ENCODE measurements at places on chromosomes 6 and 20. TPM values are rescaled to one million over a fixed set of nuclear protein-coding genes. Genes with fewer than 3 reads are reported as not detected.

DNA sequence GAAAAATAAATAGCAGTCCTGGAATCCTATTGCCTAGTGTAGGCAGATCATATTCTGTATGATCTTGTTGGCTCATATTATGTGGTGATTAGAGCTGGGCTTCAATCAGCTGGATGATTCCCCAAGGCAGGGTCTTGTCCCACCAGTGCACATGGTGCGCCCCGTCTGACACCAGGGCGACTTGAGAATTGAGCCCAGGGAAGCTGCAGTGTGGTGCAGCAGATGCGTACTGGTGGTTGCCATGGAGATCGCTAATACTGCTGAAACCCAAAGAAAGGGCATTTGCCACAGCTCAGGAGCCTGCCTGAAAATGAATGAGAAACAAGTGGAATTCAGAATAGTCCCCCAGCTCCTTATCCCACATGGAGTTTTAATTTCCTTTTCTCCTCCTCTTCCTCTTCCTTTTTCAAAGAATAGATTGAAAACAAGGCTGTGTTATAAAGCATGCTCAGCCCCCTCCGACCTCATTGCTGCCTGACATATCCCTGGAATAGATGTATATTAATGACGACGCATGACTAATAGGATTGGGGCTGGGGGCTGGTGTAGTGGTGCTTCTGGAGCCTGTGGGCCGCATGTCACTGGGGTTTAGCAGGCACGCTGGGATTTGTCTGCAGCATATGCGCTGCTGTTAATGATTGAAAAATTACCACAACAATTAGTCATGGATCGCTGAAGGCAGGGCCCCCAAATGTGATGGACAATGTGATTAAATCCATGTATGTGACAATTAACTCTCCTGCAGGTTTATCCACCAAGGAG lies 210.5 kb downstream of the FARS2 start:
- no peak for DNase-seq
- H3K4me3 ChIP-seq: no peak overlapping the region
- peaks cover 2% of the 10 kb centered on the region for H3K4me1 ChIP-seq
- H3K27me3 ChIP-seq: no peaks in the 10 kb centered on the region
- no peak overlapping the region for H3K27ac ChIP-seq

- no peak overlapping the region for H3K4me3 ChIP-seq
- peaks cover 3% of the 10 kb centered on the region for H3K36me3 ChIP-seq
- no peak overlapping the region for H3K27ac ChIP-seq
- peaks cover 2% of the 10 kb centered on the region for H3K4me1 ChIP-seq
- H3K27me3 ChIP-seq: no peaks in the 10 kb centered on the region
- no peak for DNase-seq
These were observed 74.0 kb upstream of the XRN2 start for GRCh38 chr20:21229163-21229562.

DNA sequence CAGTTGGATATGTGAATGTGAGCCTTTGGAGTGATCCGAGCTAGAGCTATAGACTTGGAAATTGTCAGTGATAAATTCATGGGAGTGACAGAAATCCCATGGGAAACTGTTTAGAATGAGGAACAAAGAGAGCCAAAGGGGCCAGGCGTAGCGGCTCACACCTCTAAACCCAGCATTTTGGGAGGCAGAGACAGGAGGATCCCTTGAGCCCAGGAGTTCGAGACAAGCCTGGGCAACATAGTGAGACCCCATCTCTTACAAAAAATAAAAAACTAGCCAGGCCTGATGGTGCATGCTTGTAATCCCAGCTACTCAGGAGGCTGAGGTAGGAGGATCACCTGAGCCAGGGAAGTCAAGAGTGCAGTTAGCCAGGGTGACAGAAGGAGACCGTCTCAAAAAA lies 39.3 kb upstream of the SOX4 start:
- no peaks in the 10 kb centered on the region for H3K36me3 ChIP-seq
- no peak overlapping the region for H3K27ac ChIP-seq
- no peak overlapping the region for H3K4me3 ChIP-seq
- no peak for DNase-seq
- no peaks in the 10 kb centered on the region for H3K27me3 ChIP-seq
- H3K4me1 ChIP-seq: no peaks in the 10 kb centered on the region

GRCh38 chr20:17735959-17736621 lies 36.3 kb downstream of the BANF2 start:
- H3K27ac ChIP-seq: no peak overlapping the region
- H3K4me1 ChIP-seq: peaks cover 1% of the 10 kb centered on the region
- peaks cover 9% of the 10 kb centered on the region for H3K27me3 ChIP-seq

GRCh38 chr6:121434037-121434770 lies 1.2 kb upstream of the GJA1 start:
- DNase-seq: no peak
- no peaks in the 10 kb centered on the region for H3K36me3 ChIP-seq
- peaks cover 15% of the 10 kb centered on the region for H3K4me1 ChIP-seq
- no peak overlapping the region for H3K4me3 ChIP-seq
- no peak overlapping the region for H3K27ac ChIP-seq
- peaks cover 35% of the 10 kb centered on the region for H3K27me3 ChIP-seq

Gene KCNQ5
- total RNA-seq: 5.1 TPM

Gene ALDH5A1
- total RNA-seq: 6.6 TPM

Gene NRSN1
- total RNA-seq: not detected

Data from activated naive CD8-positive, alpha-beta T cell treated with anti-CD3 and anti-CD28 coated beads, Interleukin-2, amount 10 ng/mL, durations not matched to agents 7 days and 5 days (primary cell).